ENCODE measurements at places on chromosomes 1 and 21. TPM values are rescaled to one million over a fixed set of nuclear protein-coding genes. Genes with fewer than 3 reads are reported as not detected.

Gene GJA5
- total RNA-seq: 0.86 TPM

Gene GBP5
- total RNA-seq: 0.03 TPM

Gene RAB25
- 163 TPM for total RNA-seq

Gene LY9
- not detected for total RNA-seq

Gene LAX1
- total RNA-seq: not detected

GRCh38 chr1:236576004-236576403, 28.3 kb downstream of the HEATR1 start:
- no peak for DNase-seq

DNA sequence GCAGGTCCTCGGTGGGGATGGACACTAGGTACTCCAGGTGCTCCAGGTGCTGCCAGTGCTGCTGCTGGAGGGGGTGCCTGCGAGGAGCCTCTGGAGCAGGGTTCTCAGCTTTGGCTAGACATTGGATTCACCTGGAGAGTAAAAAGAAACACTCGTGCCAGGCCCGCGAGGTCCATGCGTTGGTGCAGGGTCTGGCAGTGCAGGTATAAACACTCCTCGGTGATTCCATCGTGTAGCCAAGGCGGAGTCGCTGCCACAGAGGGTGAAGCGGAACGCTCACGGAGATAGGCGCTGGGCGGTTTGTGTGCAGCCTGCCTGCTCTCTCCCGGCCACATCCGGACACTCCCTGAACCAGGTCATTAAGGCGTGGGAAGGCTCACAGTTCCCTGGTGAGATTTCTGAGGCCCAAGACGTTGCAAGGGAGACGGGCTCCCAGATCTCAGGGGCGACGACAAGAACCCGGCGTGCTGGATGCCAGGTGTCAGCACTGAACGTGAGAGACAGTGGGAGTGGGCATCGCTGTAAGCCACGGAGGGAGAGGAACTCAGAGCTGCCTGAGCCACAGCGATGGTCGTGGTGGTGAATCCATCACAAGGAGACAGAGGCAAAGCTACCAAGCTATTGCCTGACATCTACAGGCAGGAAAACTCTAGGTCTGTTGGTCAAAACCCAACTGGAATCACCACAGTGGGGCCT, 17.2 kb upstream of the SUMO3 start:
- no peak for DNase-seq

DNA sequence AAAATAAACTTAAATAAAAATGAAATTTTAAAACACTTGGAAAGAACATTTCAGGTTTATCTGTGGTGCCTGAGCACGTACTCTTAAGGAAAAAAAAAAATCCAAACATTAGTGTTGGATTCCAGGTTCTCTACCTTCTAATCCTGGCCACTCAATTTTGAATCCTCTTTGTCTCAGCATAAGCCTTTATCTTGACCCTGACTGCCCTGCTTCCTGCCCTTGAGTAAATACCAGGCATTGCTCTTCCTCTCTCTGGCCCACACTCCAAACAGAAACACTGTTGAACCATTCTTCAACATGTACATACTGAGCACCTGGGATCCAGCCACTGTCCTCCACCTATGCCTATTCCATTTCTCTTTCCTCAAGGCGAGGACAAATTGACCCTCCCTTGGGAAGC, 11.4 kb upstream of the VANGL1 start:
- DNase-seq: no peak

- DNase-seq: no peak
These were observed 130.9 kb downstream of the UCK2 start for GRCh38 chr1:165958306-165958705.

DNA sequence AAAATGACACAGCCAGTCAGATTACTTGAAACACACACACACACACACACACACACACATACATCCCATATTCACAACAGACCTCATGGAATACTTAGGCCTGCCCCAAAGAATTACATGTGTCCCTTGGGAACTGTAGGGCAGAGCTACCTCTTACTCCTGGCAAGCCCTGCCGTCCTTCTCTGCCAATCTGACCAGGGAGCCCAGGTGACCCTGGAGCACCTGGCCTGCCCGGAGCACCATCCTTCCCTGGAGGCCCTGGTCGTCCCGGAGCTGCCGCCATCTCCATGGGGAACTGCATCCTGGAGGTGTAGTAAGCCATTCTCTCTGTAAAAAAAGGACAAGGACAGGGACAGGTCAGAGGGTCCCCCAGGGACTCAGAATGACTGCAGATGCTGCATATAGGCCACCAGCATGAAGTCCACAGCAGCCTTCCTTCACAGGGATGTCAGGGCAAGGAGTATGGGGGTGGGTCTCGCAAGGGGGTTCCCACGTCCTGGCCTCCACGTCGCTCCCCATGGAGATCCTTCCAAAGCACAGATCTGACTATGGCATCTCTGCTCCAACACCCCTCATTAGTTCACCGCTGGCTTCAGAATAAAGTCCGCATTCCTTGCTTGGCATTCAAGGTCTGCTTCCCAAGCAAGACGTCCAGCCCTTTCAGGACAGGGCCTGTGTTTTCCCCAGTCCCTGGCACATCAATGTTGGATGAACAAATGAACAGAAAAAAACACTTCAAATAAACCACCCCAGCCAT, 9.2 kb upstream of the PEF1 start:
- DNase-seq: no peak

GRCh38 chr1:115671176-115671934, 29.6 kb downstream of the VANGL1 start:
- DNase-seq: peak; percentile 83

- DNase-seq: peak; percentile 74
These were observed 112.2 kb downstream of the NR5A2 start for GRCh38 chr1:200139661-200140250.

DNA sequence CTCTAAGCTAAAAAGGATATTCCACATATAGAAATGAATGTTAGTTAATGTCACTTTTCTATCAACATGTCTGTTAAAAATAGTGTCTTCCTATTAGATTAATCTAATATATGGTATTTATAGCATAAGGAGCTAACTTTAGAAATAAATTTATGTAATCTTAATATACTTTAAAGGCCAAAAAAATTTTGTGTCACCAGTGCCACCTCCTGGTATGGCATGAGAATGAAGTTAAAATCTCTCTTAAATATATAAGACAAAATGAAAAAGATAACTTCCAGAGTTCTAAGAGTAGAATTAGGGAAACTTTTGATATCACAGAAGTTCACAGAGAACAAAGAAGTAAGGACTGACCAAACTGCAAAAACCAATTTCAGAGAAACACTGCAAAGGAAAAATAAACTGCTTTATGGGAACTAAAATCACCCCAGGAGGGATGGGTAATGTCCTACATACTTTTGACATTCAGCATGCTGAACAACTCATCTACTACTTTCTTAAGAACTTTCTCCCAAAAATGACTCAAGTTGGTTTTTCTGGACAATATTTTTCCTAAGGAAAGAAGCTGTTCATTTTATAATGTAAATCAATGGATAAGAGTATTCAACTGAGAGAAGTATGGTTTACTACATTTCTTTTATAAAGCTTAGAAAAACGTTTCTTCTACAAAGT, 82.8 kb downstream of the TRIM33 start:
- peak; percentile 15 for DNase-seq

DNA sequence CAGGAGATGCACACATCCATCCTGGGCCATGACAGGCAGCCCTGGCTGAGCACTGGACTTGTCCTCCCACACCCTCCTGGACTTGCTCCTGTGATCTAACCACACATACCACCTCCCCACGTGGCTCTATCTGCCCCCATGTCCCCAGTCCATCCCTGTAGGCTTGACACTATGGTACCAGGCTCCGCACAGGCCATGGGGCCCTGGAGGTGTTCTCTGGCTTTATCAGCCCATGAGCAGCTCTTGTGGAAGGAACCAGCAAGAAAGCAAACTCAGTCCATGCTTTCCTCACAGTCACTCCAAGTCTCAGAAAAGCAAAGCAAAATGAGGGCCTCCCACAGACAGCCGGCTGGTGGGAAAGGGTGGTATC, 61.6 kb downstream of the CD46 start:
- DNase-seq: no peak

GRCh38 chr1:14602136-14602535, 3.7 kb downstream of the KAZN start:
- DNase-seq: no peak

All from HT-29 (cell line).